ENCODE measurements at places on chromosomes 3 and 15.

DNA sequence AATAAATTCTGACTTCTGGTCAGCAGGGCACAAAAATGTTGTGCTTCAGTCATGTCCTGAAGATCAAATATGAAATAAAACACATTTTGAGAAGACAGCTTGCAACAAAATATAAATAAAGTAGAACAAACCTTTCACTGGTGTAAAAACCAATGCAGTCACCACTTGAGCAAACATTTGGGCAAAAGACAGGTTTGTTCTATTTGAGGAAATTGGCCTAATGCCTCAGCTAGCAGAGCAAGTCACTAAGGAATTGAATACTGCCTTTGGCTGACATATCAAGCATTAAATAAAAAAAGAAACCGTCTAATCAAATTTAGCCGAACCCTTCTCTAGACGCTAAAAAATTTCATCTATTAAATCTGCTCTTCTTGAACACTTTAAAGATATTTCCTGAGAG is 475.4 kb upstream of the CNTN3 start:
- DNase-seq: no peak

- no peak for DNase-seq
Measured at GRCh38 chr3:112908252-112908651, 61.6 kb upstream of the CD200R1L start.

GRCh38 chr3:11757441-11757875 is 89.2 kb downstream of the TAMM41 start:
- no peak for DNase-seq

- DNase-seq: no peak
Measured at GRCh38 chr15:95567686-95568085, 762.8 kb upstream of the NR2F2 start.

GRCh38 chr3:9416139-9416780 is 18.8 kb downstream of the SETD5 start:
- no peak for DNase-seq

DNA sequence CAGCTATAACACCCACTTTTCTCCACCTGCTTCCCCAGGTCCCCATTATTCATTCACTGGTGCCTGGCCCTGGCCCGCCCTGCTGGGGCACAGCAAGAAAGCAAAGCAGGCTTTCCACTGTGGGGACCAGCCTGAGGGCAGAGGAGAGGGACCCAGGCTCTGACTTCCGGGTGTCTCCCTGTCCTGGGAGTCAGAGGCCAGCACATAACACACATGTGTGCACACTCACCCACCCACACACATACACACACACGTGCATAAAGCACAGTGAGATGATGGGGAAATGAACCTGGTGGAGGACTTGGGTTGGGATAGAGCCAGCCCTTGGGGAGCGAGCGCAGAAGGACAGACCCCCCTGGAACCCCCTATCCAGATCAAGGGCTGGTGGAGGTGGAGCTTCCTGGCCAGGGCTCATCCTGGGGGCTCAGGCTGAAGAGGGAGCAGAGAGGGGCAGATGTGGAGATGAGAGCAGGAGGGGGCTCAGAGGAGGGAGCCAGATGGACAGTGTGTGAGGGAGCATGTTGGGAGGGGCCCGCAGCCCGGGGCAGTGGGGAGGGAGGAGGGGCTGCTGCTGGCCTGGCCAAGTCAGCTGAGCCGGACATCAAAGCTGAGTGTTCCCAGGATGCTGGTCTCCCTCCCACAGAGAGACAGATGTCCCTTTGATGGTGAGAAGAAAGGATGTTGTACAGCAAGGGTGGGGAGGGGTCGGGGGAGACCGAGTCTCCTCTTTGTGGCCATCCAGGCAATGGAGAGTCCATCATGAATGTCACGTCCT is 78.2 kb downstream of the LINGO1 start:
- no peak for DNase-seq

- DNase-seq: no peak
Measured at GRCh38 chr15:78570710-78571109, 5.4 kb downstream of the CHRNA5 start.

DNA sequence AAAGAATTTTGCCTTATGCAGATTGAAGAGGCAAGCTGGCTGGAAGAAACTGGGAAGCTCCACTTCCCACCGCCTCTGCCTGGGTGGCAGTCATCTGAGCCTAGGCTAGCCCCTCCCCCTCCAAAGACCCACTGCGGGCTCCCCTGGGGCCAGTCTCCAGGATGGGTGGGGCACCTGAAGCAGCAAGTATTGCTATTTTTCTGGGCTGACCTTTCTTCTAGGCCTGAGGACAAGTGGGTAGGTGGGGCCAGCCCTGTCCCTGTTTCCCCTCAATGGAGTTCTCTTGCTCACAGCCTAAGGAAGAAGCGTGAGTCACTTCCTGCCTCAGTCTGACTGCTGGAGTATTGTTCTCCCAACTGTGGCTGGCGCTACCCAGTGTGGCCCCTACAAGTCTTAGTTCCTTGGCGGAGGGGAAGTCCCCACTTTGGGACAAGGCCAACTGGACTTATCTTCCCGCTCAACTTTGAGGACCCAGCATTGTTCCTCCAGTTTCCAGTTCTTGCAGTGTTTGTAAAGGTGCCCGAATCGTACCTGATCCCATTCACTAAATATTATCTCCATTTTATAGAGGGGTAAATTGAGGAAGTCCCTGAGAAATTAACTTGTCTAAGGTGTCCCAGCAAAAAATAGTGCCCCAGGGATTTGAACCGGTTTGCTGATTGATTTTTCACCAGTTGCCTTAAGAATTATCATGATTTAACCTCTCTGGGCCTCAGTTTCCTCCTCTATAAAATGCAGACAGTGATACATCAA is 1.4 kb downstream of the FURIN start:
- DNase-seq: no peak

DNA sequence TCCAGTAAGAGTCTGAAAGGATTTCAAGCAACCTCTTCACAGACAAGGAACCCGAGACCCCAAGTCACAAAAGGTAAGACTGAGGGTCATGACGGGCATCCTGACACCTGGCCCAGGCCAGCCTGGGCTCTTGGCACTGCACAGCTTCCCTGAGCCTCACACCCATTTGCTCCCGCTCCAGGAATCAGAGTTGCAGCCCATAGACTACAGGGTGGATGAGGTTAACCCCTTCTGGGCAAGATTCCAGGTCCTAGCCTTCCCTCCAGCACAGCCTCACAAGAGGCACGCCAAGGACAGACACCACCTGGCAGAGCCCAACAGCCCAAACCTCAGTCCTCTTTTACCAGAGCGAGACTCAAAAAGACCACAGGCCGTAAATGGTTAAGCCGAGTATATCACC is 36.2 kb downstream of the RBPMS2 start:
- no peak for DNase-seq

DNA sequence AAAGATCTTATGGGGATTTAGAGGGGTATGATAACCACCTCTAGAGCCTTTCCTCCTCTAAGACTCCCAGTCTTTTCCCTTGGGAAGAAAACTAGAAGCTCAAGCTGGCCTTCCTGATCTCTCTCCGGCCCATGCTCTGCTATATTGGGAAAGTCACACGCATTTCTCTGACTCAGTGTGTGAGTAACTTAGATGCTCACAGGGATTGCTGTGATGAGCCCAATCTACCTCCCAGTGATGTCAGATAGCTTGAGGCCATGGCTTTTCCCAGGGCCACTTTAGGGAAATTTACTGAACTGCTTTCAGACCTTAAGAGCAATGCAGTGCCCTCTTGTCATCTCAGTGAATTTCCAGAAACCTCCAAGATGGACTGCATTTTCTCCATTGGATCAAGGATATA is 8.6 kb upstream of the ST8SIA2 start:
- no peak for DNase-seq

DNA sequence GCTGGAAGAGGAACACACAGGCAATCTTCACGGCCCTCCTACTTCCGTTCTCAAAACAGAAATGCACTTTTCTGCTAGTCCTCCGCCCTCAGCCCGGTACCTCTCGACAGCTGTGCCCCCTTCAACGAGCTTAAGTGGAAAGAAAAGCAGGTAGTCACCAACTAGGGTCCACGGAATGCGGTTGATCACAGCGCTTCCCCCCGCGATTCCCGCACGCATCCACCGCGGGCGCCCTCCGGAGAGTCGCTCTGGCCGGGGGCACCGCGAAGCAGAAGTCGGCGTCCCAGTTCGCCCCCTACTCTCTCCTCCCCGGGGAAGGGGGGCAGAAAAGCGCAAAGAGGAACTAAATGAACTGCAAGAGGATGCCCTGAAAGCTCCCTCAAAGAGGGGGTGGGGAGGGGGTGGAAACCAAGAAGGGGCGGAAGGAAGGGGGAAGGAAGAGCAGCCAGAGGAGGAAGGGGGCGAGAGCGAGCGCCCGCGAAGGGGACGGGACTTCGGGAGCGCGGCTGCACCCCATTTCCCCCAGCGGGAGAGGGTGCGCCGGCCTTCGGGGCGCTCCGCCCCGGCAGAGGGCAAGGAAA is 738 bp downstream of the ACAP2 start:
- peak; percentile 32 for DNase-seq

DNA sequence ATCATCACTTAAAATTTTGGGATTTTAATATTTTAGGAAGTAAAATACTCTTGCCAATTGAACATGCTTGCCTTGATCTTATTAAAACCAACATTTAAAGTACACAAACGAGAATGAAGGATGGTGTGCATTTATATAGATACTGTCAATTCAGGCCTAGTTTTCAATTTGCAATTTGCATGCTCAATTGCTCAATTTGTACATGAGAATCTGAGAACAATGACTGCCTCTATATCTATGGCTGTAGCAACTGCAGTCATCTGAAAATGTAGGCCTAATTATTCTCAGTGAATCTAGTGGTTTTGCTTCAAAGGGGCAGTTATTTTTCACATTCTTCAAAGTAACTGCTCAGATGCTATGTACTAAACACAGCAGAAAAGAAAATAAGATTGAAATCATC is 18.8 kb downstream of the ZBBX start:
- no peak for DNase-seq

Measured in left renal cortex interstitium (tissue), 4 donors.